ENCODE measurements at places on chromosomes 6 and 20. TPM values are rescaled to one million over a fixed set of nuclear protein-coding genes. Genes with fewer than 3 reads are reported as not detected.

- DNase-seq = peak; percentile 58
These were observed 371.9 kb upstream of the ID4 start for GRCh38 chr6:19465256-19465655.

- DNase-seq = no peak
These were observed at the start of gene DLGAP4 for GRCh38 chr20:36305602-36306551. Gene DLGAP4, plus strand, starts transcription at chr20:36306339. Its CDS starts 125,379 bp downstream, at chr20:36431718.

- peak; percentile 69 for DNase-seq
These were observed 58.8 kb upstream of the MAP7 start for GRCh38 chr6:136608991-136609390.

DNA sequence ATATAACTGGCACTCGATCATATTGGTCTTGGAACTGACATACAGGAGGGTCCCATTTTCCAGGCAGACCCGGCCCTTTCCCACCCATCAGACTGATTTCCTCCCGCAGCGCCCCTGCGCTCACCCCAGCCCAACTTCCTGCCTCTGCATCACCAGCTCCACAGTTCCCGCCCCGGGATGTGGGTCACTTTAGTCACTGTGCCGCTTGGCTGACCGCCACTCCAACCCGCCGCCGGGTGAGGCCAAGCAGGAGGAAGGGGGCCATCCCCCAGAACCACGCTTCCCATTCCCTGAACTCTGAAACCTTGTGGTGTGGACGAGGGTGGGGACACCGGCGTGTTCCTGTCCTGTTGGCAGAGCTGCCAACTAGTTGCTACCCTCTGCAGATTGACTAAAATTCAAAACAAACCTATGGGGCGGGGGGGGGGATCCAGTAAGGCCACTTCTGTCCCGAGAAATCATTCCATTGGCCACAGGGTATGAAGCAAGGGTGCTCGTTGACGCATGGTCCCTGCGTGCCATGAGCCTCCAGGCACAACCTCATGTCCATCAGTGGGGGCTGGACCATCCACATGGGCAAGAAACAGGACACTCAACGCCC lies 12.3 kb downstream of the TGM2 start:
- DNase-seq = peak; percentile 99

- DNase-seq = no peak
These were observed 49.7 kb downstream of the FIG4 start for GRCh38 chr6:109740787-109741186.

- no peak for DNase-seq
These were observed 34.9 kb downstream of the CEP43 start for GRCh38 chr6:167034056-167034455.

- no peak for DNase-seq
These were observed 119.4 kb downstream of the SASH1 start for GRCh38 chr6:148461986-148462577.

DNA sequence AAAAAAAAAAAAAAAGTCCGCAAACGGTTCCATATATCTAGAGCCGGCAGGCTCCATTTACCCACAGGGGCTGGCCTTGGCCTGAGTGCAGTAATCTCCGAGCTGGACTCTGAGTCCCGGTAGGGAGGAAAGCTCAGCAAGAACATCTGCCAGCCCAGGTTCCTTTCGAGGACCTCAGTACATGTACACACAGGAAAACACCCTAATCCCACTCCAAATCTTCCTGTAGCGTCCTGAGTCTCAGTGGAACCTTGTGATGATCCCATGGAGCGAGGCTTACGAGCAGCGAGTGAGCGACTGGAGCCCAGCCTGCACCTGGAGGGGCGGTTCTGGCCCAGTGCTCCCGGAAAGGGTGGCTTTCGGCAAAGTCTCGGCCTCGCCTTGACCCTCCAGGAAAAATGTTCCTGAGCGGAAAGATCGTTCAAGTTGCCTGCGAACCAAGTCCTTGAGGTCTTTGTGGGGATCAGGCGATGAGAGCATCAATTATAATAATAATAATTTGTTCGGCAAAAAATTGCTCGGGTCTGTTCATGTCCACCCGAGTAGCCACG lies 32.1 kb downstream of the PRSS16 start:
- peak; percentile 27 for DNase-seq

GRCh38 chr20:34938466-34939163 lies 17.0 kb downstream of the GSS start:
- DNase-seq = no peak

DNA sequence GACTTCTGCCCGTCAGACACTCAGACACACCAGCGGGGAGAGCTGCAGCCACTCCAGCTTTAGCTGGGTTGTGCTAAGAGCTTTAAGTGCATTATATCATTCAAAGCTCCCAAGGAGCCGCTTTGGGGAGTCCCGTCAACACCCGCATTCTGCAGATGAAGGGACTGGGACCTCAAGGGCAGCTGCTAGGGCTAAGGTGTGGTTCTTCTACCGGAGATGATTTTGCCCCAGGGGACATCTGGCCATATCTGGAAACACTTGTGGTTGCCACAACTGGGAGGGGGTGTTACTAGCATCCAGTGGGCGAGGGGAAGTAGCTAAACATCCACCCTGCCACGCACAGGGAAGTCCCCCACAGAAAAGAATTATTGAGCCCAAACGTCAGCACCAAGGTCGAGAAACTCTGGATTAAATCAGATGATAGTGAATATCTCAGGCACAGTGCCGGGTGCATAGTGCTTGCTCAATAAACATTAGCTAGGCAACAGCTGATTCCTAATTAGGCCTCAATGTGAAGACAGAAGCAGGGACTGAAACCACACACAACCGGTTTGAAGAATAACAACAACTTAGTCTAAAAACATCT lies 29.6 kb downstream of the PMEPA1 start:
- peak; percentile 45 for DNase-seq

DNA sequence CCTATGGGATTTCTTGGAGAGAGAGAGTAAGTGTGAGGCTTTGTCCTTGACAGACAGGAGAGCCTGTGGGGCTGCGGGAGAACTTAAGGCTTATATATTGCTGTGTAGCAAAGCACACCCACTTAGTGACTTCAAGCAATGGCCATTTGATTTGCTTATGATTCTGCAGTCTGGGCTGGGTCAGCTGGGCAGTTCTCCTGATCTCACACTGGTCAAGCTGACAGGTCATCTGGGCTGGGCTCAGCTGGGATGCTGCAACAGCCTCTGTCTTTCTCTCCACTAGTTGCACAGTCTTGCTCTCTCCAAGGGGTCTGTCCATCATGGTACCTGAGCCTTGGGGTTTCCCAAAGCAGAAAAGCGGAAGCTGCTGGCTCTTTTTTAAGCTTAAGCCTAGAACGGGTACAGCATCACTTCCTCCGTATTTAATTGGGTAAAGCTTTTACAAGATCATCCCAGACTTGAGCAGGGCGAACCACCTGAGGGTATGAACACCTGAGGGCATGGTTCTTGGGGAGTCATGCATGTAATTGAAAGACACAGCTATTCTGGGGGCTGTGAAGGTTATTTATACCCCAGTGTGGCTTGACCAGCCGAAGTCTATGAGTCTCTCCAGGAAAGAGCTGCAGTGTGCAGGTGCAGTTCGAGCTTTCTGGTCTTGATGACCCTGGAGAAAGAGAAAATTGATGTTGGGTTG lies 13.3 kb upstream of the GGTLC1 start:
- no peak for DNase-seq

- DNase-seq = no peak
These were observed 33.9 kb upstream of the PRSS16 start for GRCh38 chr6:27213544-27214125.

- DNase-seq = no peak
These were observed 514.1 kb downstream of the GRIK2 start for GRCh38 chr6:101907356-101908217.

DNA sequence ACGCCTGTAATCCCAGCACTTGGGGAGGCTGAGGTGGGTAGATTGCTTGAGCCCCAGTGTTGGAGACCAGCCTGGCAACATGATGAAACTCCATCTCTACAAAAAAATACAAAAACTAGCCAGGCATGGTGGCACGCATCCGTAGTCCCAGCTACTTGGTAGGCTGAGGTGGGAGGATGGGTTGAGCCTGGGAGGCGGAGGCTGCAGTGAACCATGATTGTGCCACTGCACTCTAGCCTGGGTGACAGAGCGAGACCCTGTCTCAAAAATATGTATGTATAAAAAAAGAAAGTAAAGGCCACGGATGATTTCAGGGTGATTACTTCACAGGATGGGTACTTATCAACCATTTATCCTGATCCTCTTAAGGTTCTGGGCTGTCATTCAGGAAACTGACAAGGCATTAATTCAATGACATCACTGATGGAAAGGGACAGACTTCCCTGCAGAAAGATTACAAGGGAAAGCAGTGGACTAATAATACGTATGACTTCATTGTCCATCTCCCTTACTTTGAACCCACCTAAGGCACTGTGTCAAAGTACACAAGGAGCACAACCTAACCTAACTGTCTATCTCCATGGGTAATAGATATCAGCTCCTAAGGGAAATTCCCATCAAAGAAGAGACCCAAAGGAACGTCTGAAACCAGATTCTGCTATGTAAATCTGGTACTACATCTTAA lies 61.2 kb downstream of the ZMYND8 start:
- DNase-seq = no peak

GRCh38 chr6:168123165-168123911 lies 44.3 kb upstream of the FRMD1 start:
- no peak for DNase-seq

GRCh38 chr20:4295226-4295625 lies 279.9 kb upstream of the RNF24 start:
- DNase-seq = no peak

- no peak for DNase-seq
These were observed at the start of gene TMC2 for GRCh38 chr20:2536560-2536986. Gene TMC2, plus strand, starts transcription at chr20:2536573. Its CDS starts 49 bp downstream, at chr20:2536622.

DNA sequence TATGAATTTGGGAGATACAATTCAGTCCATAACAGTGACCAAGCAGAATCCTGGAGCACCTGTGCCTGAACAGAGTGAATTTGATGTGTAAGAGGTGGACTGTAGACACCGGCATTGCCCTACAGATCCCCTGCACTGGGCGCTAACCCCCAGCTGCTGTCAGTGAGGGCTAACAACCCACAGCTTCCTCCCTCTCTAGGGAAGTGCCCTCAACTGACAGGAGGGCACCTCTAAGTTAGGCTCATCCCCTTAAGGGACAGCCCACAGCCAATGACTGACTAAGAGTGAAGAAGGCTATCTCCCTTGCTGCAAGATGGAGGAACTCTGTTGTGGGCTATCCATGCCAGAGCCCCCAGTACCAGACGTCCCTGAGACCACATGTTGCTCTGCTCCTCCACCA lies 15.3 kb upstream of the BPIFB1 start:
- DNase-seq = no peak

GRCh38 chr6:90780141-90780540 lies 193.3 kb upstream of the MAP3K7 start:
- no peak for DNase-seq

- DNase-seq = no peak
These were observed 17.5 kb upstream of the MRGBP start for GRCh38 chr20:62778601-62779416.

- no peak for DNase-seq
These were observed 106.7 kb upstream of the IYD start for GRCh38 chr6:150261997-150262697.

- DNase-seq = no peak
These were observed 373.4 kb upstream of the EPHA7 start for GRCh38 chr6:93792746-93793145.

DNA sequence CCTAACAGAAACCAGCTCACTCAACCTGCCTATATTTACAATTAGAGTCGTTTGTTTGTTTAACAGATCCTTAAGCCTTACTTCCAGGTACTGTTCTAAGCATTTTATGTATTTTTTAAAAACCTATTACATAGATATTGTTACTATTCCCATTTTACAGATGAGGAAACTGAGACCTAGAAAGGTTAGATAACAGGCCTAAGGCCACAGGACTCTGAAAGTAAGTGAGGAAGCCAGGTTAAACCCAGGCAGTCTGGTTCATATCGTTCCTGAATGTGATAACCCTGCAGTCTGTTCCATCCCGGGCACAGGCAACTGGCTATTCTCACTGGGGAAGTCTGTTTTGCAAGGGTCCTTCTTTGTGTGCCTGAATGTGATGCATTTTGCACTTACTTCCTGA lies 322.2 kb downstream of the FARS2 start:
- no peak for DNase-seq

DNA sequence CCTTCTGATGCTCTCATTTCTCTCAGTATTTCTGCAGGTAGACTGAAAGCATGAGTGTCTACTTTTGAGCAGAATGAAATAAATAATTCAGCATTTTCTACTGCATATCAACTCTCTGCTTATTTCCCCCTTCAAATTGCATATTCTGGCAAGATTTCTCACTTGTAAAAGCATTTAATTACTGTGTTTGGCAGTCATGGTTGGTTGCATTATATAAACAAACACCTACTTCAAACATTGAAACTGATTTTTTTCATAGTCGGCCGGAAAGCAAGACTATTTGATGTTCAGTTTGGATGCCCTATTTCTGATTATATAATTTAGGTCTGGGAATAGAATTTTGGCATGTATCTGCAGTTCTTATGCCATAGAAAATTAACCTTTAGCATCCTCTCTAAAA lies 73.1 kb downstream of the PLEKHG1 start:
- no peak for DNase-seq

GRCh38 chr6:106315765-106316374 lies 9.7 kb downstream of the ATG5 start:
- peak; percentile 78 for DNase-seq

- DNase-seq = peak; percentile 74
These were observed 92.4 kb downstream of the PSMG4 start for GRCh38 chr6:3351105-3351676.

GRCh38 chr6:141753180-141753579 lies 379.5 kb upstream of the GJE1 start:
- DNase-seq = no peak

DNA sequence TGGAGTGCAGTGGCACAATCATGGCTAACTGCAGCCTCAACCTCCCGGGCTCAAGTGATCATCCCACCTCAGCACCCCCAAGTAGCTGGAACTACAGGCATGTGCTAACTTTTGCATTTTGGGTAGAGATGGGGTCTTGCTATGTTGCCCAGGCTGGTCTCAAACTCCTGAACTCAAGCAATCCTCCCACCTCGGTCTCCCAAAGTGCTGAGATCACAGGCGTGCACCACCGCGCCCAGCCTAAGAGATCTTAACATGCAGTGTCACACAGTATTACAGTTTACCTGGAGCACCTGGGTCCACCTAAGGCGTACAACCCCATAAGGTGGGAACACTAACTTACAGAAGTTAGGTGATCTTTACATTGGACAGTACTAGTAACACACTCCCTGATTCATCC lies 29.5 kb downstream of the TMEM242 start:
- no peak for DNase-seq

- no peak for DNase-seq
These were observed 21.8 kb upstream of the AHI1 start for GRCh38 chr6:135519348-135519747.

GRCh38 chr20:49187330-49187850 lies 744 bp downstream of the STAU1 start:
- DNase-seq = peak; percentile 39

The RAET1E gene
- 1.5 TPM for total RNA-seq

The CPNE5 gene
- not detected for total RNA-seq

The APCDD1L gene
- 24.2 TPM for total RNA-seq

The PKIB gene
- total RNA-seq = 4.2 TPM

The KIF25 gene
- not detected for total RNA-seq

The SIRT5 gene
- total RNA-seq = 15.0 TPM

The CD83 gene
- 8.9 TPM for total RNA-seq

The TUBB2A gene
- 327 TPM for total RNA-seq

The C20orf202 gene
- not detected for total RNA-seq

The EYA4 gene
- total RNA-seq = 8.2 TPM

The RNF144B gene
- total RNA-seq = 5.4 TPM

The BTN2A1 gene
- 35.0 TPM for total RNA-seq

Data from M059J (cell line).